Bronchial epithelial cell (primary cell): ENCODE measurements at places on chromosomes 11 and 22.

- DNase-seq: no peak
Observed at GRCh38 chr11:110286298-110287040, 9.9 kb downstream of the RDX start.

DNA sequence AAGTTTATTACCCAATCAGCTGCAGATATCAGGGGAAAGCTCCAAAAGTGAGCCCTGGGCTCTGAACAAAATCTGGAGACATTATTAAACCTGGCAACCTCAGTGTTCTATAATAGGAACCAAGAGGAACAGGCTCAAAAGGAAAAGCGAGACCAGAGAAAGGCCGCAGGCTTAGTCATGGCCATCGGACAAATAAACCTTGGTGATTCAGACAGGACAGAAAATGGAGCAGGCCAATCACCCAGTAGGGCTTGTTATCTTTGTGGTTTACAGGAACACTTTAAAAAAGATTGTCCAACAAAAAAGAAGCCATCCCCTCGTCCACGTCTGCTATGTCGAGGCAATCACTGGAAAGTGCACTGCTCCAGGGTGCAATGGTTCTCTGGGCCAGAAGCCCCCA is 7.7 kb upstream of the PANX1 start:
- peak; percentile 59 for DNase-seq

- DNase-seq: no peak
Observed at GRCh38 chr22:45473626-45474237, 29.0 kb upstream of the FBLN1 start.

DNA sequence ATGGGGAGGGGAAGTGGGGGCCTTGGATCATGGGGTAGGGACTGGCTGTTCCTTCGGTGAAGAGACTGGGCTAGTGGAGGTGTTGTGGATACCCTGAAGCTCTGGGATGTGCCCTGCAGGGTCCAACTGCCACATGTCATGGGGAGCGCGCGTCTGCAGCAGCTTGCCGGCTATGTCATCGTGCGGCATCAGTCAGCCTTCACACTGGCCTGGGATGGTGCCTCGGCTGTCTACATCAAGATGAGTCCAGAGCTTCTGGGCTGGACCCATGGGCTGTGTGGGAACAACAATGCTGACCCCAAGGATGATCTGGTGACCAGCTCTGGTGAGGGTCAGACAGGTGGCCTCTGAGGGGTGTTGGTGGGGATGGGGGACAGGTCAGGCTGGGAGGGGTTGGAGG is 9.9 kb downstream of the OTOG start:
- no peak for DNase-seq

DNA sequence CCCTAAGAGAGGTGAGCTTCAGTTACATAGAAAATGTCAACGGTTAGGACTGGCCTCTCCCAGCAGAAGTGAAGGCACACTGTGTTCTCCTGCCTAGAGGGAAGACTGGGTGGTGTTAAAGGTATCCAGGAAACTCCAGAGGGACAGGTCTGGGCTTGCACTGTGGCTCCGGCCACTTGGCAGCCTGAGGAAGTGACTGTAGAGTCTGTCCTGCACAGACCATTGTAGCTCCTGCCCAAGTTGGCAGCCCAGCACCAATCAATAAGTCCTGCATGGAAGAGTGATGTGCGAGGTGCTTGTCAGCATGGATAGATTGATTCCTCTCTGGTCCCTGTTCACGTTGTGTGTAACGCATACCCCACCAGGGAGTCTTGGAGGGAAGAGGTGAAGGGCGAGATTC is 284.8 kb downstream of the TENM4 start:
- DNase-seq: peak; percentile 88

DNA sequence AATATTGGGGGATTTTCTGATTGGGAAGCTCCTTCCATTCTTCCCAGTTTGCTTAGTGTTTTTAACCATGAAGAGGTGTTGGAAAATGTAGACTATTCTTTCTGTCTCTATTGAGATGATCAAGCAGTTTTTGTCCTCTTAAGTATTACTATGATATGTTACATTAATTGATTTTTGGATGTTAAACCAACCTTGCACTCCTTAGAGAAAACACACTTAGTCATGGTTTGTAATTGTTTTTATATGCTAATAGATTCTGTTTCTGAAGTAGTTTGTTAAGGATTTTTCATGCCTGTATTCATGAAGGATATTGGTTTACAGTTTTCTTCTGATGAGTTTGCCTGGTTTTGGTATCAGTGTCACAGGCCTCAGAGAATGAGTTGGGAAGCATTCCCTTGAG is 2.0 kb upstream of the NLRP6 start:
- DNase-seq: no peak

- no peak for DNase-seq
Observed at GRCh38 chr11:120517390-120517761, 5.8 kb downstream of the GRIK4 start.

DNA sequence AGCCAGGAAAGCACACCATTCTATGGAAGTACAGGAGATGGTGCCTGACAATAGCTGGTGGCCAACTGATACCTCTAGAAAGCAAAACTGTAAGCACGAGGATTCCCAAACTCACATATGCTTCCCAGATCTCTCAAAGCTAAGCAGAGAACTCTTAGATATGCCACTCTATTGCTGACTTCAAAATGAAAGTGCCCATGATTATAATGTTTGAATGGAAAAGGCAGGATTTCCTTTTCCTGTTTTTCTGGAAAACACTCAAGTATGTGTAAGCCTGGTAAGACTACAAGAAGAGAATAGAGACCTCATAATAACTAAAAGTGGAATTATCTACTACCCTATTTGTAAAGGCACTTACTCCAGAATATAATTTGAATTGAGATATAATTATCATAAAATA is 2.6 kb upstream of the CARD18 start:
- DNase-seq: no peak

GRCh38 chr22:35064664-35065063 is 1.3 kb upstream of the ISX start:
- peak; percentile 10 for DNase-seq

DNA sequence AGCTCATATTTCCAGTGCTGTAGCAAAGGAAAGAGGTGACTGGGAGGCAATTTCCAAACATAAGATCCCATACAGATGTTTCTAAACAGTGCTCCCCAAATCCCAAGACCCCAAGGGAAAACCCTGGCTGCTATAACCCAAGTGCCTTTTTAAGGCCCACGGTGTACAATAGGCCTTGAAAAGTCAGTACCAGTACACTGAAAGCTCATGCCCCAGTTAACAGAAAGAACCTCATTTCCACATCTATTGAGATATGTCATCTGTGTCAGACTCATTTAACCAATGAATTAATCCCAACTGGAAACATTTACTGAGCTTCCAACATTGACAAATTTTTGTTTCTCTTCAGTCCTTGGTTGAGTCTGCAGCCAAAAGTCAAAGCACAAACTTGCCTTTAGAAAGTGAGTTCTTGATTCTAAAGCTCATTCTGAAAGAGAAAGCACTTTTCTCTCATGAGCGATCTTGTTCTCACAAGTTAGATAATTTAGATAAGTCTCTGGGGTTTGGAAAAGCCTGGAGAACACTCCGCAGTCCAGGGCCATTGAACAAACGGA is 239.8 kb upstream of the ARHGAP20 start:
- no peak for DNase-seq

DNA sequence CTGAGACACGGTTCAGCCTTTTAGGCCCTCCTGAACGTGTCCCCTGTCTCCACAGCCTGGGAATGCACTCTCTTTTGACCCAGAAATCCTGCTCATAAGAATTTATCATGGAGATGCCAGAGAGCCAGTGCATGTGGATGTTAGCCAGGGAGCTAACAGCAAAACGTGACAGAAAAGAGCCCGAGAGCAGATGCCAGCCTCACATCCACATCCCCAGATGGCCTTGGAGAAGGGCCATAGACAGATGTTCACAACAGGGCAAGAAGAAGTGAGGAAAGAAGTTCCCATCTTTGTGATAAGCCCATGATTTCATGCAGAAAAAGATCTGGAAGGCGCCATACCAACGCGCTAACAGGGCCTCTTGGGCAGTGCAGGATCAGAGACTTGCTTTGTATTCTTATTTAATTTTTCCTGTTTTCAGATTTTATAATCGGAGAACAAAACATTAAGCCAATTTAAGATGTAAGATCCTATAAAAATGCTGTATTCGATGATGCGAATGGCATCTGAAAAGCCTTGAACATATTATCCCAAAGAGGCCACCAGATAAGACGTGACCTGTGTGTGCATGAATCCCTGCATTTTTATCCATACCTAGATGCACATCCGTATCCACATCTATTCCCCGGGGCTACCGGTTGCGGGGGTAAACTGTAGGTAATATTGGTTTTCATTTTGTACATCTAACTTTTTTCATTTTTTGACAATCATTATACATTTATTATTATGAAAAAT is 48.7 kb downstream of the IGLL5 start:
- DNase-seq: no peak

DNA sequence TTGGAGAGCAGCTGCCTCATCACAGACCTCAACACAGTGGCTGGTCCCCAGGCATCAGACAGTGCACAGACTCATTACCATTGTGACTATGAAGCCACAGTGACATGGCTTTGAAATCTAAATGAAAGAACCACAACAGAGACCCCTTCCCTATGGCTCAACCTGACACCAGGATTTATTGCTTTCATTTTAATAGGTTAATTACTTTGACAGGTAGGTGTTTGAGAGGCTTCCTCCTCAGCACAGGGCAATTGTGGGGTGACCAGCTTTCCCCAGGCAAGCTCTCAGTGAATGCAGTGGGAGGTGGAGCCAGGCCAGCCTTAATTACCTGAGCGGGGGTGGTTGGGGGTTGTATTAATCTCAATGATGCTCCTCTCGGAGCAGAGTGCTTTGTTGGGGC is 102.3 kb downstream of the CHST1 start:
- DNase-seq: no peak

DNA sequence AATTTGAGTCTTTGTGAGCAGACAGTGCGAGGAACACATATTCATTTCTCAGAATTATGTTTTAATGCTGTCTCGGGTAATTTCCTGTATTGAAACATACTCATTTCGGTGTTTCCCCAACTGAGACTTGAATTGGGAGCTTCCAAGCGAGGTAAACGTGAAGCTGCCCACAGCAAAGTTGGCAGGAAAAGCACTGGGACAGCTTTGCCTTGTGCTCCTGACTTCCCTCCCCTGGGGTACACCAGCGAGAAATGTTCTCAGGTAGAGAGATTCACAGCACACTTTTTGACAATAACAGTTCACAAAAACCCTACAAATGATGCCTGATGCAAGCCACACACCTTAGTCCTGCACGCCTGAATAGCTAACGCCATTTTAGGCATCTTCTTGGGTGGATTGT is 3.1 kb downstream of the HTR3B start:
- DNase-seq: no peak

DNA sequence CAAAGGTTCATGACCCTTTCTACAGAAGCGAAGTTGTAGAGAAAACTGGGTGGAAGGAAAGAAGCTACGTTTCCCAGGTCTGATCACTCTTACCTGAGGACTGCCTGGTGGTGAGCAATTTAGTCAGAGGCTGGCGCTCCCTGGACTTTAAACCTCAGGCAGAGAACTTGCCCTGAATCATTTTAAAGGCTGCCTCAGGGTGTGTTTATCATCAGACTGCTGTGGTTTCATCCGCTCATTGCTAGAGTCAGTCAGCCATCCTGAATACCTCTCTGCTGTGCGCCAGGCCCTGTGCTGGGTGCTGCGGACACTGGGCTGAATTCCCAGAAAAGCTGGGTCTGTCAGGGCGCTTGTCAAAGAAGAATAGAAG is 2.7 kb downstream of the DTX4 start:
- peak; percentile 96 for DNase-seq

DNA sequence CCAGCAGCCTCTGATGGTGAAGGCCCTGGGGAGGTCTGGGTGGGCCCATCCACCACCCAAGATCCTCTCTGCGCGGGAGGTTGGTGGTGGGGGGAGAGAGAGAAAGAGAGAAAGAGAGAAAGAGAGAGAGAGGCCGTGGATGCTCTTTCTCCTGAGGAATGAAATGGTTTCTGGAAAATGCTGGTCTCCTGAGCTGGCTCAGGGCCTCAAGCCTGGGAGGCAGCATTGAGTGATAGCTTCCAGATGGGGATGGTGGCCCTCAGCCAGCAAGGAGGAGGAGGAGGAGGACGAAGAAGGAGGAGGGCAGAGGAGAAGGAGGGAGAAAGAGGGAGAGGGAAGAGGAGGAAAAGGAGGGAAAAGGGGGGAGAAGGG is 4.6 kb downstream of the TSPAN32 start:
- DNase-seq: no peak

GRCh38 chr11:74672956-74673692 is 58.1 kb downstream of the CHRDL2 start:
- DNase-seq: peak; percentile 73

DNA sequence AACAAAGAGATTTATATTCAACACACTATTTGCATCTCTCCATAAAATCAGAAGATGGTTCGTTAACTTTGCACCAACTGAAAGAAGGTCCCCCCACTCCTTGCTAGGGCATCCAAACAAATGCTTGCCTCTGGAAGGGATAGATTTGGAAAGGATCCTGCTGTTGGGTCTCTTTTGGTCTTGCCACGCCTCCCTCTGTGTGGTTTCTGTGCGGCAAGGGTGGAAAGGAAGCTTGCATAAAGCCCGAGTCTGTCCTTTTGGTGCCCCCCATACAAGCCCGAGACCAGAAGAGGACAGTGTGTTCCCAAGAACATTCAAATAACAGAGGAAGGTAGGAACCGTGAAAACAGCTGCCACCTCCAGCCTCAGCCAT is 15.1 kb downstream of the SCGB1A1 start:
- no peak for DNase-seq

DNA sequence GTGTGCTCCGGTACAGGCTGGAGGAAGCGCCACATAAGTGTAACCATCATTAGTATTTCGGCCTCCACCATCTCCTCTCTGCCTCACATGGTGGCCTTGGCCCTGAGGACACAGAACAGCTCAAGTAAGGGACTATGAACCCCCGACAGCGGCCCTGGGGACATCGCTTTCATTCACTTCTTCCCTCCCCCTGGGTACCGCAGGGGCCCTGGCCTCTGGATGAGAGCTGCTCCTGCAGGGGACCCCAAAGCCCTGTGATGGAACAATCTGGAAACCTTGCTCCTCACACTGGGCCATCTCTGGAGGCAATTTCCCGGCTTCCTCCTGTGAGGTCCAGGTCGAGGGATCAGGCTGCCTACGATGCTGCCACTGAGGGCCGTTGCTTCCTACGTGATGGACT is 565.5 kb downstream of the BRD1 start:
- no peak for DNase-seq

DNA sequence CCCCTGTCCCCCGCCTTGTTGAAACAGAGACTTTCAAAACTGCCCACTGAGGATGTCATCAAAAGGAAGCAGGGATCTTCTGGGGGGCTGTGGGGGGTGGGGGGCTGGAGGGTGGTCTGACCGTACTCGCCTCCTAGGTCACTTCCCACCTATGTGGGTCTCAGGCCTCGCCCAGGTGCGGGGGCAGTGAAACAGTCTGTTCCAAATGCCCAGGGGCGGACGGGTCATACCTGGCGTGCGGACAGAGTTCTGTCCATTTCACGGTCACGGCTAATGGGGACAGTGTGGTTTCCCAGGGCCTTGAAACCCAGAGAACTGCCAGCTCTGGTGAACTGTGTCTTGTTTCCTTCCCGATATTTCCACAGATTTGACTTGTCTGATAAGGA is 27.2 kb downstream of the ANO1 start:
- DNase-seq: no peak
